GM23248 (cell line): ENCODE measurements at places on chromosomes 6 and 20. TPM values are rescaled to one million over a fixed set of nuclear protein-coding genes. Genes with fewer than 3 reads are reported as not detected.

Gene DEF6
- 2.6 and 4.9 TPM in 2 replicates for total RNA-seq

DNA sequence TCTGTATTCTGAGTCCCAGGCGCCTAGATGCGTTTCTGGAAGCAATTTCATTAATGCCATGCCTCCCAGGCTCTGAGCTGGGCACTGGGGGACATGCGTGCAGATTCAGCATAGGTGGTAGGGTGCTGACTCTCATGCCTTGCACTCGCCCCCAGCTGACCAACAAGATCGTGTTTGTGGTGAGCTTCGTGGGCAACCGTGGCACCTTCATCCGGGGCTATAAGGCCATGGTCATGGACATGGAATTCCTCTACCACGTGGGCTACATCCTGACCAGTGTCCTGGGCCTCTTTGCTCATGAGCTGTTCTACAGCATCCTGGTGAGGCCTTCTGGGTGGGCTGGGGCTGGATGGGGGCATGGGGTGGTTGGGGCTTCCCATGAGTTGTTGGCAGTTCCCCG lies 21.6 kb downstream of the UQCC2 start:
- peak; percentile 11 for DNase-seq

DNA sequence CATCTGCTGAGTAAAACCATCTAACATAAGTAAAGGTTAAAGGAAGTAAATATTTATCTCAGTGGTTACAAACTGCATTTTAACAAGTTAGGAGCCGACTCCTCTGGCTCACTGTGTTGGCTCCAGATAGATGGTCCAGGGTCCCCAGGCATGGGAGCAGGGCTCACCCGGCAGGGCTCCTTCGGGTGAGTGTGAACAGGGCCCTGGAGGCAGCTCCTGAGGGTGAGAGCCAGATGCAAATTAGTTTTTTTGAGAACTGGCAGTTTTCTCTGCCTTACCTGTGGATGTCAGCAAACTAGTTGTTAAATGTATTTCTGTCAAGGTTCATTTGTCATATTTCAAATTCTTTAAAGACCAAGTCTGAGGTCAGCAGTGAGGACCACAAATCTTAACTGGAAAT lies 21.5 kb downstream of the TPBG start:
- DNase-seq: no peak

Gene LTB
- total RNA-seq: not detected in 2 replicates

GRCh38 chr6:818196-818595 lies 125.3 kb upstream of the EXOC2 start:
- DNase-seq: no peak

- no peak for DNase-seq
These were observed 76.4 kb upstream of the BHLHE23 start for GRCh38 chr20:63082939-63083735.

GRCh38 chr6:55963301-55963700 lies 87.9 kb upstream of the BMP5 start:
- DNase-seq: peak; percentile 41

GRCh38 chr20:38935285-38935684 lies 9.1 kb downstream of the FAM83D start:
- DNase-seq: peak; percentile 30

Gene CDH4
- total RNA-seq: 3.9 and 4.4 TPM in 2 replicates
